ENCODE measurements at places on chromosomes 6 and 20.

GRCh38 chr6:85537055-85537494 lies 56.6 kb downstream of the SNX14 start:
- DNase-seq: no peak

DNA sequence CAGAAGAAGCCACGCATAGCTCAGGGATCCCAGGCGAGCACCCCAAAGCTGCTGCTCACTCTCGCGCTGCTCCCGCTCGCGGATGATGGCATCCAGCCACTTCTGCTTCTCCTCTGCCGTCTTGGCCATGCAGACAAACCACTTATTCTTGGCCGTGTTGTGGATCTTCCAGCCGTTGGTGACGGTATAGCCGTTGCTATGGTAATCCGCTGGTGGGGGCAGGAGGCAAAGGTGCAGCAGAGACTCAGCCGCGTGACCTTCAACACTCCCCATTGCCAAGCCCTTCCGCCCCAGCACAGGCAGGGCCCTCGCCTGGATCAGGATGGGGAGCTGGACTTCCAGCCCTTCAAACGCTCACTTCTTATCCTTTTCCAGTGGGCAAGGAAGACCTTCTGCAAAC lies 136.9 kb downstream of the PREX1 start:
- DNase-seq: no peak

DNA sequence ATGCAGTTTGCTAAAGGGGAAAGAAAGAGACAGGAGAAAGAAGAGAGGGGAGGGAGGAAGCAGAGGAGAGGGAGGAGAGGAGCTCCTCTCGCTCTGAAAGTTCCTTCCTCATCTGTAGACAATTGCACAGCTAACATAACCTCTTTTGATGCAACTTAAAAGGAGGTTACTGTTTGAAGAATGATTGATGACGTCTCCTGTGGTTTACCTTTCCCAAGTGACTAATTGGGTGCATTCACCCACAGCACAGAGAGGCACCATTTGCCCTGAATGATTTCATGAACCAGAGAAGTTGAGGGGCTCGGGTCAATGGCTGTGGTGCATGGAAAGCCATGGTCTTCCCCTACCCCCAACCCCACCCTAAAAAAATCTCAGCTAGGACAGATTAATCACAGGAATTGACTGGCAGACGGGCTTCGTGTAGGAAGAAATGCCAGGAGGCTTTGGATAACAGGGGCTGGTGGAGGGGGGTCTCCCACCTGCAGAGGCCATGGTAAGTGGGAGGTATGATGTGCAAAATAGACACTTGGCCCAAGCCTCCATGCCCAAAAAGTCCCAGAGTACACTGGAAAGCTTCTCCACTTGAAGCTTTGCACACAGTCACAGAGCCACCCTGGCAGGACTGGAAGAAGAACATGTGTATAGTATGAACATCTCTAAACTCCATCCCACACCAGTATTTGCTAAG lies 213.7 kb downstream of the ANKRD60 start:
- peak; percentile 43 for DNase-seq

DNA sequence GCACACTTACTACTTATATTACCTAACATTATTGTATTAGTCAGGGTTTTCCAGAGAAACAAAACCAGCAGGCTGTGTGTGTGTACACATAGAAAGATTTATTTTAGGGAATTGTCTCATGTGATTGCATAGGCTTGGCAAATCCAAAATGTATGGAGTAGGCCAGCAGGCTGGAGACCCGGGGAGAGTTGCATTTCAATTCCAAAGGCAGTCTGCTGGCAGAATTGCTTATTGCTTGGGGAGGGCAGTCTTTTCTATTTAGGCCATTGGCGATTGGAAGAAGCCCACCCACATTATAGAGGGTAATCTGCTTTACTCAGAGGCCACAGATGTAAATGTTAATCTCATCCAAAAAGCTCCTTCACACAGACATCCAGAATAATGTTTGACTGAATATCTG lies 157.0 kb downstream of the ADGRG6 start:
- DNase-seq: no peak

- no peak for DNase-seq
Measured at GRCh38 chr6:161644521-161644920, 370.7 kb upstream of the AGPAT4 start.

- no peak for DNase-seq
Measured at GRCh38 chr20:46237736-46238135, 70.6 kb downstream of the CDH22 start.

- no peak for DNase-seq
Measured at GRCh38 chr20:906001-906520, 10.1 kb downstream of the ANGPT4 start.

Data from CD4-positive, alpha-beta T cell treated with Interleukin-4 for 1 hour (primary cell).